ENCODE measurements at places on chromosomes 3 and 15. TPM values are rescaled to one million over a fixed set of nuclear protein-coding genes. Genes with fewer than 3 reads are reported as not detected.

WWTR1 gene
- total RNA-seq = 12.7 TPM

PAQR5 gene
- total RNA-seq = 1.6 TPM

EXD1 gene
- 0.47 TPM for total RNA-seq

RASA2 gene
- total RNA-seq = 30.3 TPM

LRRC49 gene
- 37.7 TPM for total RNA-seq

DIPK2A gene
- total RNA-seq = 28.5 TPM

PPIP5K1 gene
- 215 TPM for total RNA-seq

IQCF5 gene
- not detected for total RNA-seq

ECE2 gene
- 10.6 TPM for total RNA-seq

PPP2R3A gene
- 16.5 TPM for total RNA-seq

IL17RC gene
- 15.7 TPM for total RNA-seq

MITF gene
- total RNA-seq = 9.8 TPM

SLC9C1 gene
- not detected for total RNA-seq

SPATA12 gene
- not detected for total RNA-seq

ANKUB1 gene
- not detected for total RNA-seq

DNAH1 gene
- 25.0 TPM for total RNA-seq

MESP2 gene
- total RNA-seq = 0.60 TPM

CHCHD6 gene
- 58.0 TPM for total RNA-seq

EHHADH gene
- total RNA-seq = 5.9 TPM

NME9 gene
- 13.3 TPM for total RNA-seq

CP gene
- 4.1 TPM for total RNA-seq

GP5 gene
- not detected for total RNA-seq

GXYLT2 gene
- 10.3 TPM for total RNA-seq

GOLGA6A gene
- not detected for total RNA-seq

GREM1 gene
- 23.4 TPM for total RNA-seq

LRRC3B gene
- 7.0 TPM for total RNA-seq

IL17RE gene
- 1.0 TPM for total RNA-seq

PRR20G gene
- not detected for total RNA-seq

USP13 gene
- total RNA-seq = 15.4 TPM

RPLP1 gene
- 397 TPM for total RNA-seq

TP63 gene
- total RNA-seq = 0.14 TPM

SKOR1 gene
- 0.86 TPM for total RNA-seq

BDH1 gene
- 76.2 TPM for total RNA-seq

PLA2G4E gene
- total RNA-seq = not detected

DNASE1L3 gene
- not detected for total RNA-seq

RTP4 gene
- 0.92 TPM for total RNA-seq
